Aortic smooth muscle cell (primary cell): ENCODE measurements at places on chromosomes 6 and 20. TPM values are rescaled to one million over a fixed set of nuclear protein-coding genes. Genes with fewer than 3 reads are reported as not detected.

Gene LTB
- not detected in 2 replicates for total RNA-seq

Gene MYL9
- 11.6 and 21.9 TPM in 2 replicates for total RNA-seq

Gene PCSK2
- total RNA-seq, result not detected in 2 replicates

Gene TCF21
- total RNA-seq, result 0.81 and 2.1 TPM in 2 replicates

Gene STK38
- 13.2 and 19.0 TPM in 2 replicates for total RNA-seq

Gene NKX2-4
- total RNA-seq, result not detected in 2 replicates

Gene ASIP
- not detected in 2 replicates for total RNA-seq

Gene GPR63
- under 0.01 and 0.06 TPM in 2 replicates for total RNA-seq

Gene HAO1
- total RNA-seq, result not detected in 2 replicates

Gene PARD6B
- total RNA-seq, result 0.25 and 0.26 TPM in 2 replicates

Gene PBOV1
- not detected in 2 replicates for total RNA-seq

Gene CCN6
- total RNA-seq, result not detected in 2 replicates

Gene CNPY3
- total RNA-seq, result 25.8 and 31.8 TPM in 2 replicates

Gene REM1
- 1.7 and 1.8 TPM in 2 replicates for total RNA-seq

Gene SPDEF
- under 0.01 TPM in 1 of 2 replicates, not detected in the other for total RNA-seq

Gene GRM1
- 0.06 and 0.13 TPM in 2 replicates for total RNA-seq
